ENCODE measurements at places on chromosomes 6 and 20.

GRCh38 chr6:135002229-135002844 is 52.3 kb downstream of the HBS1L start:
- DNase-seq = peak; percentile 20

GRCh38 chr6:107716688-107717089 is 107.4 kb downstream of the SCML4 start:
- DNase-seq = no peak

DNA sequence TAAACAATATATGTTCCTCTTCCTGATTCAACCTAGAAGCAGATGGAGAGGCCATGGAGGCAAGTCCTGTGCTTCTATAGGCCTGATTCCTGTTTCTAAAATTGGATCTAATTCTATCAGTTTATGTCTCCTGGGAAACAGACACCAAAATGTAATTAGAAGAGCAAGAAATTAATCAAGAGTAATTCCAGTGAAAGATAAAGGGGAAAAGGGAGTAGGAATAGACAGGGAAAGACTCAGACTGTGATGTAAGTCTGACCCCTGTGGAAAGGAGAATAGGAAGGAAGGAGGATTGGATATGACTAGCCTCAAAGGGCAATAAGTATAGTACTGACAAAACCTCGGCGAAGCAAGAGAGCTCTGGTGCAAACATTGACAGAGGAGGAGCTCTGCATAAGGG is 33.9 kb upstream of the FBXO30 start:
- no peak for DNase-seq

DNA sequence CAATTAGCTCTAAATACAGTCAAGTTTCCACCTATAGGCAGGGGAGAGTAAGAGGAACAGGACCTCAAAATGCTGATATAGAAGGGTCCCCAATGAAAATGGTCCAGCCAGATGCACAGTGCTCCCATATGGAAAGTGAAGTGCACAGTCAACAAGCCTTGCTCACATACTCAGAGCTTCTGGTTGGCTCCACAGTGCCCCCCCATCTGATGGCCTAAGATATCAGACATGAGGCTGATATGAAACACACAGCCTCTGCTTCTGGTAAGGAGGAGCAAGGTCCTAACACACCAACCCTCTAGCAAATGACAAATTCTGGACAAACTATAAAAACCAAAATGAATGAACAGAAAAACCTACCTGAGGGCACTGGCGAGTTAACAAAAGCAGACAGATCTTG is 111.4 kb upstream of the EMILIN3 start:
- DNase-seq = no peak

DNA sequence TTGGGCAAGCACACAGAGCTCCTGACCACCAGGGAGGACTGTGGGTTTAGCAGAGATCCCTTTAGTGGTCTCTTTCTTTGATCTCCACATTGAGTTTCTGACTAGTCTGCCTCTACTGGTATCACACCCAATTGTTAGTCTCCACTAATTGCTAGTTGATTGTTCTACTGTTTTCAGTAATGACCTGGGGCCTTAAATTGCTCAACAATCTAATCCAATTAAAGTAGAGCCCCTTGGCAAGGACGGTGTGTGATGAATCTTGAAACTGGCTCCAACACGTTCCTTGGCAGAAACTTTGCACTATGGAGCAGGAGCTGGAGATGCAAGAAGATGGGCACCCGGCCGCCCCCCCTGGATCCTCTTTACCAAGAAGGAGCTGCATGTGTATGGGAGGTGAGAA is 12.3 kb downstream of the FAM50B start:
- DNase-seq = no peak

DNA sequence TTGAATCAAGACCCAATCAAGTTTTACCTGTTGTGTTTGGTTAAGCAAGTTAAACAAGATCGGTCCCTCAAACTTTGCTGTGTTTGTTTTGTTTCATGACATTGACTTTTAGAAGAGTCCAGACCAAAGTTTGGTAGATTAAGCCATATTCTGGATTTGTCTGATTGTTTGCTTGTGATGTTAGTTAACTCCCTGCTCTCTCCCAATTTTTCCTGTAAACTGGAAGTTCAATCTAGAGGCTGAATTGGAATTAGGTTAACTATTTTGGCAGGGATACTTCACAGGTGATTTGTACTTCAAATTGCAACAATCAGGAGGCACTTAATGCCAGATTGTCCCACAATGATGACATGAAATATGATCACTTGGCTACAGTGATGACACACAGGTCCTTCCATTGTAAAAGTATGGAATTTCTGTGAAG is 13.6 kb upstream of the SH3BGRL2 start:
- no peak for DNase-seq

DNA sequence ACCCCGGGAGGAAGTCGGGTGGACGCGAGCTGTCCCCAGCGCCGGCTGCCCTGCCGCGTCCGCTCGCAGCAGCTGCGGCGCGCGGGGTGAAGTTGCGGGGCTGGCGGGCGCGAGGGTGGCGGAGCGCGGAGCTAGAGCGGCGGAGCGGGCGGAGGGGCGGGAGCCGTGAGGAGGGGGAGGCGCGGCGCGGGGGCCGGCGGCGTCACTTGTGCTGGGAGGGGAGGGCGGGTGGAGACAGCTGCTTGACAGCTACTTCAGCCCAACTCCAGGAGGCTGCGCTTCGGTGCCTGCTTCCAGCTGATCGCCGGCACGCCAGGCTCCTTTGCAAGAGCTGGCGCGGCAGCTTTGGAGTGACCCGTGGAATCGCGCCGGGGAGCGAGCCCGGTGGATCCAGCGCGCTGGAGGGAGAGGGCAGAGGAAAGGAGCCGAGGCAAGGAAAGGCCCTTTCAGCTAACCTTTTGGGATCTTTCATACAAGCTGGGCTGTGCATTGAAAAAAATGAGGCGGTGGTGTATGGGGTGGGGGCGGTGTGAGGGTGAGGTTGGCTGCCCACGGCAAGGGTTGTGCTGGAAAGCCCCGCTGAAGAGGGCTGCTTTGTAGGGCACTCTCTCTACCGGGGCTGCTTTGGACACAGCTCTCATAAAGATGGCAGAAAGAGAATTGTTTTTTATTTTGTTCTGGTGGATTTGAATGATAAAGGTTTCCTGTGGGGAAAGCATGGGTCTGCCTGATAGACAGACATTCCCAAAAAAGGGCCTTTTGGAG is 24.6 kb downstream of the RIPOR2 start:
- DNase-seq = no peak

DNA sequence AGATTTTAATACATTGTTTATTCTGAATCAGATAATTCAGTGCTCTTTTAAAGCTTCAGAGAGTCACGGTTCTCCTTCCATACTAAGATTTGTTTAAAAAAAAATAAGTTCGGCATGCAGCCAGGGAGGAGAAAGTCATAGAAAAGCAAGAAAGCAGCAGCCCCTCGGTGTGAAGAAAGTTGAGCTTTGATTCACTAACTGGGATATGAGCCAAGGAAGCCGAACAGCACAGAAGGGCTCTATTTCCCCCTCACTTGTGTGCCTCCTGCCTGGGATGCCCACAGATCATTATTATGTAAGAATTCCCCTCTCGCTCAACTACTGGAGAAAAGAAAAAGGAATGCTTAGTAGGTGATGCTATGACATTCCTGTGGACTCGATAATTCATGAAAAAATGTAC is 69.3 kb upstream of the SYNJ2 start:
- peak; percentile 86 for DNase-seq

GRCh38 chr6:22006795-22007194 is 290.0 kb downstream of the PRL start:
- no peak for DNase-seq

- DNase-seq = no peak
Measured at GRCh38 chr6:40414617-40415016, 172.5 kb downstream of the LRFN2 start.

GRCh38 chr20:20010639-20011500 is 6.3 kb upstream of the NAA20 start:
- DNase-seq = peak; percentile 54

DNA sequence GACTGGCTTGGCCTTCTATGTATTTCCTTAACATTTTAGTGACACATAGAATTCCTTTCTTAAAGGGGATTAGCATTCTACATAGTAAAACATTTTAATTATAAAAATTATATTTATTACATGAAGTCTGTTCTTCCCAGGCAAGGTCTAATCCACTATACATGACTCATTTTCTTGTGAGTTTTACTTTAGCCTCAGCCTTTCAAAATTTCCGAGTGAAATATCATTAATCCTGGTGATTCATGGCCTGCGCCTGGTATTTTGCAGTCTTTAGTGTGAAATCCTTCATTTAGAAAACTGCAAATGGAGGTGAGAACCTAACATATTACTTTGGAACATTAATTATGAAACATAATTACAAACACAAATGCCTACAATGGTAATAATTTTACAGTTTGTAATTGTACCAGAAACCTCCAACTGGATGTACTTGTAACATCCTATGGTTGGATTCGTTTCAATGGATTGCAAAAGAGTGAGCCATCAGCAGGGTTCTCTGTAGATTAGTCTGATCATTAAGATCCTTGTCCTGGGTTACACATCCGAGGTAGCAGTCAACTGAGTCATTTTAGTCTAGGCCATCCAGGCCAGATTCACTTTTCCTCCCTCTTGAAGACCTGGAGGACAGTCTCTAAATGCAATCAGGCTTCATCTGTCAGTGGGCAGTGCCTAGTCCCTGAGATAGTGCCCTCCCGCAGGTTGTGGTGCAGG is 272.0 kb downstream of the PACRG start:
- no peak for DNase-seq

DNA sequence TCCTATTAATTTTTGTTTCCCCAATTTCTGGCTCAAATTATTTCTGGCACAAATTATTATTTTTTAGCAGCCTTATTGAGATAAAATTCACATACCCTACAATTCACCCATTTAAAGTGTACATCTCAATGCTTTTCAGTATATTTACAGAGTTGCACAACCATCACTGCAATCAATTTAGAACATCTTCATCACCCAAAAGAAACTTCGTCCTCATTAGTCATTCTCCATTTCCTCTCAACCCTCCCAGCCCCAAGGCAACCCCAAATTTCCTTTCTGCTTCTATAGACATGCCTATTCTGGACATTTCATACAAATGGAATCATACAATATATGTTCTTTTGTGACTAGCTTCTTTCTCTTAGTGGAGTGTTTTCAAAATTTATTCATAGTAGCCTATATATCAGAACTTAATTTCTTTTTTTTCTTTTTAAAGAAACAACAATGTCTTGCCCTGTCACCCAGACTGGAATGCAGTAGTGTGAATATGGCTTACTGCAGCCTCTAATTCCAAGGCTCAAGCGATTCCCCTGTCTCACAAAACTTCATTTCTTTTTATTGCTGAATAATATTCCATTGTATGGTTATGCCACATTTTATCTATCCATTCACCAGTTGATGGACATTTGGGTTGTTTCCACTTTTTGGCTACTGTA is 84.5 kb downstream of the DNAH8 start:
- no peak for DNase-seq

- no peak for DNase-seq
Measured at GRCh38 chr6:66321017-66321416, 614.0 kb upstream of the EYS start.

- no peak for DNase-seq
Measured at GRCh38 chr6:106511288-106512047, 117.8 kb downstream of the RTN4IP1 start.

Data from COLO829 (cell line).